ENCODE measurements at places on chromosomes 13 and 19.

DNA sequence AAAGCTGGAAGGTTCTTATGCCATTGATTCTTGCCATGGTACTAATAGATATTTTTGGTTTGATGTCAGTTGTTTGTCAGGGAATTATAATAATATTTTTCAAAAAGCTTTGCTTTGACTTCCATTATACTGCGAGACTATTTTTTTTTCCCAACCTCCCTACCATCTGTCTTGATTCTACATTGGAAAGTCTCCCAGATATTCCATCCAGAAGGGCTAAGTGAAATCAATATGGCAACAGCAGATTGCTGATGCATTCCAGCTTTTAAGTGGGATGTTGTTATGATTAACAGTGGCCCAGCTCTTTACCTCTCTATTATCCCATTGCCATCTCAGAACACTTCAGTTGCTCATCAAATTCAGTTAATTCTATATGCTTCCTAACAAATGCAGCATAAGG lies 247.4 kb downstream of the OXGR1 start:
- DNase-seq = no peak

DNA sequence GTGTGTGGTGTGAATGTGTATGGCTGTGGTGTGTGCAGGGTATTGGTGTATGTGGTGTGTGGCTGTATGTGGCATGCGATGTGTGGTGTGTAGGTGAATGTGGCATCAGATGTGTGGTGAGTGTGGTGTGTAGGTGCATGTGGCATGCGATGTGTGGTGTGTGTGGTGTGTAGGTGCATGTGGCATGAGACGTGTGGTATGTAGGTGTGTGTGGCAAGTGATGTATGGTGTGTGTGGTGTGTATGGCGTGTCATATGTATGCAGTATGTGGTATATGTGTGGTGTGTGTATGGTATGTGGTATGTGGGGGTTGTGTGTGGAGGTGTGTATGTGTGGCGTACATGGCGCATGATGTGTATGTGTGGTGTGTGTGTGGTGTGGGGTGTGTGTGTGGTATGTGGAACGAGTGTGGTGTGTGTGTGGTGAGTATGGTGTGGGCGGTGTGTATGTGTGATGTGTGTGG lies 63.4 kb downstream of the PEPD start:
- DNase-seq = no peak

GRCh38 chr19:18225702-18226468 lies at the start of gene PDE4C:
PDE4C (minus strand) TSS chr19:18226438; CDS start chr19:18226415, 23 bp downstream.
- DNase-seq = no peak

DNA sequence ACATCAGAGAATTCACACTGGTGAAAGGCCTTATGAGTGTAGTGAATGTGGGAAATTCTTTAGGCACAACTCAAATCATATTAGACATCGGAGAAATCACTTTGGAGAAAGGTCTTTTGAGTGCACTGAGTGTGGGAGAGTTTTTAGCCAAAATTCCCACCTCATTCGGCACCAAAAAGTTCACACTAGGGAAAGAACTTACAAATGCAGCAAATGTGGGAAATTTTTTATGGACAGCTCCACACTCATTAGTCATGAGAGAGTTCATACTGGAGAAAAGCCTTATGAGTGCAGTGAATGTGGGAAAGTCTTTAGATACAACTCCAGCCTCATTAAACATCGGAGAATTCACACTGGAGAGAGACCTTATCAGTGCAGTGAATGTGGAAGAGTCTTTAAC lies 10.1 kb downstream of the ZNF17 start:
- no peak for DNase-seq

DNA sequence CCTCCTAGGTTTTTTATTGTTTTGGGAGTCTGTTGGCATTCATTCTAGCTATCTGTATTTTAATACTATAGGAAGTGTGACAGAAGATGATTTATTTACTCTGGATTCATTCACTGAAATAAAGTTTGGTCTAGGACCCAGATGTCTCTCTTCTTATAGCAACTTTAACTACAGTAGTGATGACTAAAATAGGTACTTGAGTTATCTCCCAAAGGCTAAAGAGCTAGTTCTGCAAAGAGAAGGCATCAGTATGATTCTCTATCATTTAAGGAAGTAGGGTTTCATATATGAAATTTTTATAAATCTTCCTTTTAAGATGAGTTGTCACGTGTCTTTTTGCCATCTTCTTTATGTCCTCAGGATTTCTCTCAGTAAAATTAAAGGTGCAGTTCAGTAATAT lies 507.4 kb downstream of the KCTD12 start:
- no peak for DNase-seq

DNA sequence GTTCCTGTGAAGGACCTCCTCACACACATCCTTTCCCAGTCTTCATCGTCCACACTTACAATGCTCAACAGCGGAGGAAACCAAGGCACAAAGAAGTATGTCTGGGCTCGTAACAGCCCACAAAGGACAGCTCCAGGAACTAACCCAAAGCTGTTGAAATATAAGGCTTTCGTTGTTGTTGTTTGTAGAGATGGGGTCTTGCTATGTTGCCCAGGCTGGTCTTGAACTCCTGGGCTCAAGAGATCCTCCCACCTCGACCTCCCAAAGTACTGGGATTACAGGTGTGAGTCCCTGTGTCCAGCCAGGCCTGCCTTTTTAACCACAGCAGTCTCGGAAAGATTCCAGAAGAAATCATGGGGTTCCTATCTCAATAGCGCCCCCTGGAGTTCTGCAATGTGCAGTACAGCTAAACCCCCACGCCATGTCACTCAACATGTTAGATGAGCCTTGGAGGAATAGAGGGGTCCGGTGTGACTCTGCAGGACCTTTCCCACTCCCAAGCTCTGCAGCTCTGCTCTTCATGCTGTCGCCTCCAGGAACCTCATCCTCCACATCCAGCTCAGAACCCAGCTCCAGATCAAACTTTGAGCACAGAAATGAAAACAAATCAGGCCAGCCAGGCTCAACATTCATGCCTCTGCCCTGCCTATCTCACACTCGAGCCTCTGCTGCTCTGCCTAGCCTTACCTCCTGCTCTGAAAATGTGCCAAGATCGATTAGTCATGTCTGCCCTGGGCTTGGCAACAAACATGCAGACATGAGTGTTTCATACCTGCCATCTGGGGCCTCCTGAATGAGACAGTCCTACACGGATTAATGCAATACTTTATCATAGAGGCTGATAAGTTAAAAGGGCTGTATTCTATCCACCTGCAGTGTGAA lies 7.5 kb downstream of the PLA2G4C start:
- DNase-seq = no peak

DNA sequence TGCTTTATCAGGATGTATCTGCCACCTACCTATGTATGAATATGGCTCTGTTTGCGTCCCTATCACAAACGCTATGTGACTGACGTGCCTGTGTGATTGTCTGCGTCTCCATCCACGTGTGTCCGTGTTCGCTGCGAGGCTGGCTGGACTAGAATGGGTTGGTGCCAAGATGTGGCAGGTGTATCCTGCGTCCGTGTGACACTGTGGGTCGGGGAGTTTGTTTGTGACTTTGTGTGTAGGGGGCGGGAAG lies 6.7 kb upstream of the HOOK2 start:
- no peak for DNase-seq

DNA sequence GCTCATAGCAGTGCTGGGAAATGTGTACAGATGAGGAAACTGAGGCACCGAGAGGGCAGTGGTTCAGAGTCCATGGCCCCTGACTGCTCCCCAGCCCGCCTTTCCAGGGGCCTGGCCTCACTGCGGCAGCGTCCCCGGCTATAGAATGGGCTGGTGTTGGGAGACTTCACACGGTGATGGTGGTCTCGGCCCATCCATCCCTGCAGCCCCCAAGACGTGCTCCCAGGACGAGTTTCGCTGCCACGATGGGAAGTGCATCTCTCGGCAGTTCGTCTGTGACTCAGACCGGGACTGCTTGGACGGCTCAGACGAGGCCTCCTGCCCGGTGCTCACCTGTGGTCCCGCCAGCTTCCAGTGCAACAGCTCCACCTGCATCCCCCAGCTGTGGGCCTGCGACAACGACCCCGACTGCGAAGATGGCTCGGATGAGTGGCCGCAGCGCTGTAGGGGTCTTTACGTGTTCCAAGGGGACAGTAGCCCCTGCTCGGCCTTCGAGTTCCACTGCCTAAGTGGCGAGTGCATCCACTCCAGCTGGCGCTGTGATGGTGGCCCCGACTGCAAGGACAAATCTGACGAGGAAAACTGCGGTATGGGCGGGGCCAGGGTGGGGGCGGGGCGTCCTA lies 15.9 kb downstream of the LDLR start:
- DNase-seq = no peak

GRCh38 chr19:45251452-45252354 lies 632 bp downstream of the MARK4 start:
- DNase-seq = peak; percentile 66

GRCh38 chr19:28196961-28197360 lies 1016.0 kb downstream of the UQCRFS1 start:
- DNase-seq = no peak

DNA sequence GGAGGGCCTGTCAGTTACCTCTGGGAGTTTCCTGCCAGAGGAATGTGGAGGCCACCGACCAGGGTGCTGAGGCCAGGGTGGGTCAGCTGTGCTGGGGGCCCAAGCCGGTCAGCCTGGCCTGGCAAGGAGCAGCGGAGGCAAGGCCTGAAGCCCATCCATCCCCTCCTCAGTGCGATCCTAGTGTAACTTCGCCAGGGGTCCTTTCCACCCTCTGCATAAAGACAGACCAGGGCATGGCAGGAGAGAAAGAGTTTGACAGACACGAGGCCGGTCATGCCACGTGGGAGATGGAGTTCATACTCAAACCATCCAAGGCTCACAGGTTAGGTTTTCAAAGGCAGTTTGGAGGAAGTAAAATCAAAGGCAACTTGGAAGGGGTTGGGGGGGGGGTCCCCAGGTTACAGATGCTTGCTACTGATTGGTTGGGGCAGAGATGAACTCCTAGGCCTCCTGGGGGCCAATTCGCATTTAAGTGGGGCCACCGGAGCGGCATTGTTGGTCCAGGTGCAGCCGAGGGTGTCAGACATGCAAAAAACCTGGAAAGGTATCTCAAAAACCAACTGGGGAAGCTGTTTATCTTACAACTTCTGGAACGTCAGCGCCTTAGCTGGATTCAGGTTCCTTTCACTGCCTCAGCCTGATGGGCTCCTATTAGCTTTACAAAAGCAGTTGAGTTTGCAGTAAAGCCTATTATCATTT lies 36.8 kb upstream of the DPRX start:
- no peak for DNase-seq

- DNase-seq = no peak
Measured at GRCh38 chr19:16899566-16900075, 10.8 kb downstream of the F2RL3 start.

DNA sequence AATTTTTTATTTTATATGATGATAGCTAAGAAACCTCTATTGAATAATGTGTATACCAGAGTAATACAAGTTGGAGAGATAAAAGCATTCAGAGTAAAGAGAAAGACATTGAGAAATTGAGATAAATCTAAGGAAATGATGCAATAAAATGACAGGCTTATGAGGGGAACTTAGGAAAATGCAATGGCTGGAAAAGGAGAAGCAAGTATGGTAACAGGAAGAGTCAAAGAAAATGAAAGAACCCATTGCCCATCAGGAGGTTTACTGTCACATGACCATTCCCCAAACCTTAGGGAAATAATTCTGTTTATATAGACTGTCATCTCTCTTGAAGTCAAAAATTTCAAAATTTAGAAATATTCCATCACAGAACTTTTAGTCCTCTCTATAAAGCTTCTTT lies 808.0 kb upstream of the PRR20A start:
- no peak for DNase-seq

- no peak for DNase-seq
Measured at GRCh38 chr19:39156326-39157230, 31.0 kb downstream of the PAK4 start.

- peak; percentile 45 for DNase-seq
Measured at GRCh38 chr19:29259867-29260281, 46.9 kb upstream of the UQCRFS1 start.

GRCh38 chr19:31232180-31232579 lies 117.1 kb downstream of the TSHZ3 start:
- DNase-seq = no peak

- no peak for DNase-seq
Measured at GRCh38 chr13:79709471-79709870, 228.5 kb downstream of the NDFIP2 start.

DNA sequence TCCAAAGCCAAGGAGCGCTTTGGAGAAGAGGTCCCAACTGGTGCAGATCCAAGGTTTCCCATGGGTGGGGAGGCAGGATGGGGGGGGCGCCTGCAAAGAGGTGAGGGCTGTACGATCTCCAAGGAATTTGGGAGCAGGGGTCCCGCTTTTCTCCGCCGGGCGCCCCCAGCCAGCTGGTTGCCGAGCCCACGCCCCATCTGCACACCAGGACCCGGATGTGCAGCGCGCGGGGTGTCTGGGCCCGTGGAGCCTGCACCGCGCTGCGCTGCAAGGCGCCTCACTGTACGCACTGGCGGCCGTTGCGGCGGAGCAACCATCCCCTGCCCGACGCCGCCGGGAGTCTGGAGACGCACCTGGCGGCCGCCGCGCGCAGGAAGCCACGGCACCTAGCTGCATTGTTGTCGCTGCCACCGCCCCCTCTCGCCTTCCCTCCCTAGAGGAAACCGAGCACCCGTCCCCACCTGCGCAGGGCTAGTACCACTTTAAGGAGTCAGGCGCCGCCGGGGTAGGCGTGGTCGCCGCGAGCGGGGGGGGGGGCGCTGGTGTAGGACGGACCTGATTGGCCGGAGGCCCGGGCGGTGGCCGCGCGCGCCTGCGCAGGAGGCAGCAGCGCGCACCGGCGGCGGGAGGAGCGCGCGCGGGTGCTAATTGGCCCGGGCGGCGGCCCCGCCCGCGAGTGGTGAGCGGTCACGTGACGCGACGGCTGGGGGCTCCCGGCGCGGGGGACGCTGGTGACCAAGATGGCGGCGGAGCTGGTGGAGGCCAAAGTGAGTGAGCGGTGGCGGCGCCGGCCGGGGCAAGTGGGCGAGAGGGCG lies at the start of gene PIAS4:
Gene PIAS4 (plus strand): TSS at position 716 of the 815 bp plus-strand sequence. CDS start 25 bp downstream, at position 741.
- peak; percentile 98 for DNase-seq

DNA sequence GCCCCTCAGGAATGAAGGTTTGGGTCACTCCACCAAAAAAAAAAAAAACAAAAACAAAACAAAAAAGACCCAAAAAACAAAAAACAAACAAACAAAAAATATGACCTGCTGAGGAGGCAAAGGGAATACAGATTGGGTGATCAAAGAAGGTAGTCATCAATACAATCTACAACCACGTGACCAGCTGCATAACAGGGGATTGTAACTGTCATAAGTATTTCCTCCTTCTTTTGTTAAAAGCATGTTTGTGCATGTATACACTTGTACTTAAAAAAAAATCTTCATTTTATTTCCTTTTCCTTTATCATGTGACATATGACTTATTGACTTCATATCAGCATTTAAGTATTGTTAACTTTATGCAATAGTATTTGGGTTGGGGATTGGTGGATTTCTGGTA lies 165.1 kb upstream of the IRS2 start:
- DNase-seq = no peak

GRCh38 chr19:35124098-35125060 lies 8.8 kb downstream of the FXYD3 start:
- peak; percentile 93 for DNase-seq

GRCh38 chr19:12696366-12697335 lies at the start of gene FBXW9:
FBXW9 (minus strand) TSS chr19:12696631; CDS start chr19:12696581, 50 bp downstream.
- DNase-seq = peak; percentile 100

- peak; percentile 87 for DNase-seq
Measured at GRCh38 chr19:9586764-9587163, 2.5 kb upstream of the ZNF121 start.

All from activated CD8-positive, alpha-beta memory T cell treated with anti-CD3 and anti-CD28 coated beads for 24 hours (primary cell).